ENCODE measurements at places on chromosomes 4 and X.
A peak's percentile ranks its signal among the peaks of the same experiment; 100 is the strongest.

GRCh38 chr4:180827232-180828009 lies 1415.8 kb upstream of the TENM3 start:
- peak; percentile 33 for DNase-seq

- DNase-seq = no peak
These were observed 52.5 kb downstream of the PPARGC1A start for GRCh38 chr4:23837371-23837770.

- peak; percentile 65 for DNase-seq
These were observed 779 bp upstream of the DDX60L start for GRCh38 chr4:168480931-168481611.

DNA sequence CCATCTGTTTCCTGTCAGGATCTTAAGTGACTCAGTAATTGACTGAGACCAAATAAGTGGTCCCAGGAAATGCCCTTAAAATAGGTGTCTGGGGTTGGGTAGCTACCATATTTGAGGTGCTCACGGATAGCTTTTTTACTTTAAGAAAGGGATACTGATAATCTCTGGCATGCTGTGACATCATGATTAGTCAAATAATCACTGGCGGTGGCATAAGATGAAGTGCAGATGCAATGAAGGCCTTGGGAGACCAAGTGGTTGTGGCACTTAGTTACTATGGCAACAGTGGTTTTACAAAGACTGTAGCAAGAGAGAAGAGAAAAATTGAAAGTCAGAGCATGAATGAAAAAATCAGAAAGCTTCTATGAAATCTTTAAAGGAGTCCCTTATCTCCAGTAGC lies 114.5 kb upstream of the SLIT2 start:
- DNase-seq = no peak

DNA sequence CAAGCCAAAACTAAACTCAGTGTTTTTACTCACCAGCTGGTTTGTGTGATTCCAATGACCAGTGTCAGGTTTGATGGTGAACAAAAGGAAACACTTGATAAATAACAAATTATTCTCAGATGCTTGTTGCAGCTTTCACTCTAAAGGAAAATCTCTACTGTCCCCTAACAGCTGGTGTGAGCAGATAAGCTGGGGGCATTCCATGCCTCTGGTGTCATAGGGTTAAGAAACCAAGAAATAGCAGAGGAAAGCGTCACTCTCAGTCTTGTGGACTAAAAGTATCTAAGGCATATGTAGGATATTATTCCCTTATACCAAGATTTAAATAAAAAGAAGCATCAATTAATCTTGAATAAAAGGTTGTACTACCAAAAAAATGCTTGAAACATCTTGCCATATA lies 24.3 kb downstream of the TRPC5 start:
- DNase-seq = peak; percentile 44

DNA sequence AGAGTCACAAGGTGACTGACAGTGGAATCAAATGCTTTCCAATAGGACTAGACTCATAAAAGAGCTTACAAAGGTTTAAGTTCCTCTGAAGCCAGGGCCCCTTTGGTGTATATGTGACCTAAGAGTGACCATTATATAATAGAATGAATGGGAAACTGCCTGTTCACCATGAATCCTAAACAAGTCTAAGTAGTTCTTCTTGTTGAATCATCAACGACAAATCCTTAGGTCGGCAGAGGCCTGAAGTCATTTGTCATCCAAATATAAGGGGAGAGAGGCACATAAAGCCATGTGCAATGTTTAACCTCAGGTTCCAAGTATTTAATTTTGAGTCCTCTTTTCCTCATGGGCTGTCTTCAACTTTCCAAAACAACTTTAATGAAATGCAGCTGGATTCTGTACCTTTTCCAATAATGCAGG lies 122.4 kb downstream of the RASL11B start:
- DNase-seq = no peak

DNA sequence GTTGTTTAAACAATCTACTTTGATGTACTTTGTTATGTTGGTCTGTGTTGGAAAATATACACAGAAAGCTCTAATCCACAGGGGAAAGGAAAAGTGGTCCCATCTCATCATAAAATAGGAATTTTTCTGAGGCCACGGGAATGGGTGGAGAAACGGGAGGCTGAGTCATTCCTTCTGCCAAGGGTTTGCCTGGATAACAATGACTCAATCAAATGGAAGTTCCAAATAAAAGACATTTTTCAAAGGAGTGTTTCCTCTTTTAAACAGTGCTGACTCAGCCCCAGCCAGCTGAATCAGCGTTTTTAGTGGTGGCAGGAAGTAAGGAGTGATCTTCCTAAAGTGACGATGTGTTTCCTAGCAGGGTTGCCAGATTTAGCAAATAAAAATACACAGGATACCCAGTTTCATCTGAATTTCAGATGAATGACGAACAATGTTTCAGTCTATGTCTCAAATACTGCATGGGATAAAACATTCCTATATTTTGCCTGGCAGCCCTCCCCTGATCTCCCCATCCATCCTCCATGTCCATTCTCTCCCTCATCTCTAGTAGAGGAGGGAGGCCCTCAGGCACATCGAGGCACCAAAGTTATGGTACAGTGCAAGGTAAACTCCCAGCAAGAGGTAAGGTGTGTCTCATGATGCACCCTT lies 345.4 kb upstream of the GATB start:
- peak; percentile 93 for DNase-seq
